ENCODE measurements at places on chromosomes 11 and 22.

DNA sequence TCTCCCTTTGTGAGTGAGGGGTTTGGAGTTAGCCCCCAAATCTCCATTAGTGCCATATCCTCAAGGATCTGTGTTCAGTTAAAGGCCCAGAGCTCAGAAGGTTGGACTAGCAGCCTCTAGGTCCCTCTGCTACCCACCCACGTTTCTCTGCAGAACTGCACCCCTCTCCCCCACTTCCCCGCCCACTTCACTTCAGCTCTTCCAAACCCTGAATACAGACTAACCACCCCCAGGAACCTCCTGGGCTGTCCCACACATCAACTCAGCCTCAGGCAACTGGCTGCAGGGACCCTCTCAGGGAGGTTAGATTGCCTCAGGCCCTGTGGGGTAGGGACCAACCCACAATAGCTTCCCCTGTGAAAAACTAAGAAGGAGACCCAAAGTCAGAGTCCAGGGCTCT, 840 bp downstream of the VPREB3 start:
- DNase-seq: no peak

DNA sequence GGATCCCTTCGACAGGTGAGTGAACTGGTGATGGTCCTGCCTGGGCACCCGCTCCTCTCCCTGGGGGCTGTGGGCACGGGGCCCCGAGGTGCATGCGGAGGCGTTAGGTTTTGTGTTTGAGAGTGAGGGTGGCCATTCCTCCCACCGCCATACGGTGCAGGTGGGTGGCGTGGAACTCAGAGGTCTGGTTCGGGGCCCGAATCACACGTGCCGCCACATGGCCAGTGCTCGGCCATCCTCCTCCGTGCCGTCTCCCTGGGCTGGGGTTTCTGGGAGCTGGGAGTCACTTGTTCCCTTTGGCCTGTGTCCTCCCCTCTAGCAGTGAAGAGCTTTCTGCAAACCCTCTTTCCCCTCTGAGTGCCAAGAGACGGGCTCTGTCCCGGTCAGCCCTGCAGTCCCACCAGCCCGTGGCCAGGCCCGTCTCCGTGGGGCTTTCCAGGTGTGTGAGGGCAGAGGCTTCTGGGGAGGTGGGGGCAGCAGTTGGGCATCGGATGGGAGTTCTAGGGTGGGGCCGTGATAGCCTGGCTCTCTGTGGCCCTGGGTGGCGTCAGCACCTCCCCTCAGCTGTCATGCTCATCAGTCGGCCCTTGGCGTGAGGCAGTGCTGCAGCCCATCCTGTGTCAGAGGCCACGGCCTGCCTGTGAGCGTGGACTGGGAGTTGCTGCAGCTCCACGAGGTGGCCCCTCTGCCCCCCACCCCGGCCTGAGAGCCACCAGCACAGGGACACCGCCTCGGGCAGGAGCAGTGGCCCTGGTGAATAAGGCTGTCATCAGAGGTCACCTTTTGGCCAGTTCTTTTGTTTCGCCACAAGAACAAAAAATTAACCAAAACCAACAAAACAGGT, 10.2 kb downstream of the IRF7 start:
- no peak for DNase-seq

DNA sequence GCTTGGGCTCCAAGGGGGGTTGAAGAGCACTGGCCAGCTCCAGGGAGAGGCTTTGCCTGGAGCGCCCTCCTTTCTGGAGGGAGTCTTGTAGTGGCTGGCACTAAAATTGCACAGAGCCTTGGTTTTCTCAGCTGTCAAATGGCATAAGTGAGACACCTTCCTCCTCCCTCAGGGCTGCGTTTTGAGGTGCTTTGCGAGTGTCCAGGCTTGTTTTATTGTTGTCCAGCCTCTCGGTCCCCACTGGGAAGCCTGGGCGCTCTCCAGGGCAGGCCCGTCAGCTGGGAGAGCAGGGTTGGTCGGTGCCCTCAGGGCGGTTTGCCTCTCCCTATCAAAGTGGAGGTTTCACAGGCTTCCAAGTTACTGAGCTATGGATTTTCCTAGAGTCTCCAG, 149.3 kb upstream of the B3GAT1 start:
- DNase-seq: no peak

- DNase-seq: no peak
Measured at GRCh38 chr11:6062691-6063358, 32.3 kb upstream of the OR56A1 start.

GRCh38 chr11:117941163-117941707, 12.0 kb upstream of the TMPRSS13 start:
- DNase-seq: no peak

GRCh38 chr11:69516526-69516925, 35.1 kb downstream of the LINC01488 start:
- no peak for DNase-seq

DNA sequence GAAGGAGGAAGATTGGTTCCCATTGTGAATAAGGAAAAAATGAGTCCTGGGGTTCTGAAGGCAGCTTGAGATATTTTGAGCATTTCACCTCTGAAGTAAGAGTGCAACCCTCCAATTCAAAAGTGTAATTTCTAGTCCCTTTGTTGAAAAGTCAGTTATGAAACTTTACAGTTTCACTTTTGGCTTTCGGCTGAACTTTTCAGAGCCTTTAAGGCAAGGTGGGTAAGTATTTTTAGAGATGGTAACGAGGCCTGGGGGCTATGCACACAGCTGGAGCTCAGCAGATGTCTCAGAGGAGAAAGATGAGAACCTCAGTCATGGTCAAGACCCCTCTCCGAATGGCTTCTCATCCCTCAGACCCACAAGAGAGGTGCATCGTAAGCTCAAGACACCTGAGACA, 267.6 kb downstream of the KIRREL3 start:
- no peak for DNase-seq

DNA sequence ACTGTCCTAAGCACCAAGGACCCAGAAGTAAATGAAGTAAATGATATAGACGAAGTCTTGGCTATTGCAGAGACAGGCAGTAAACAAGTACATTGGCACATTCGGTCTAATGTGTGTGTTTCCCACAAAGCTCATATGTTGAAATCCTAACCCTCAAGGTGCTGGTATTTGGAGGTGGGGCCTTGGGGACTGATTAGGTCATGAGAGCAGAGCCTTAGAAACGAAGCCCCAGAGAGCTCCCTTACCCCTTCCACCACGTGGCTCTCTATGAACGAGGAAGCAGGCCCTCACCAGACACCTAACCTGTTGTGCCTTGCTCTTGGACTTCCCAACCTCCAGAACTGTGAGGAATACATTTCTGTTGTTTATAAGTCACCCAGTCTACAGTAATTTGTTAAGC, 14.9 kb downstream of the CLMP start:
- DNase-seq: no peak

GRCh38 chr22:41485033-41485432, 16.1 kb downstream of the ACO2 start:
- no peak for DNase-seq

DNA sequence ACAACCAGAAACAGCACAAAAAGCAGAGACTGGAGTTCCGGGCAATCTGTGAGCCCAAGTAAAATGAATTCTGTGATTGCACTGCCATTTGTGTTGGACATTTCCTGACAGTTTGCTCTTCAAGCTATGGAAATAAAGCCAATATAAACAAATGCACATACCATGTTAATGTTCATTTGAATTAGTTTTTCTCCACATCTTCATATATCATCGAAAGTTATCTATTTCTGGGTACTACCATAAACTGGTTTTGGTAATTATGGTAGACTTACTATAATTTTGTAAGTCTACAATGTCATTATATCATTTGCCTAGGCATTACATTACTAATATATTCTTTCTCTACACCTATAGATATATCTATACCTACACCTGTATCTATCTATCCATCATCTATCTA, at the start of gene OR5M11:
OR5M11 (minus strand) TSS at position 101 of the 400 bp plus-strand sequence; CDS start at position 101, 0 bp downstream.
- DNase-seq: no peak

GRCh38 chr11:79547256-79547655, 106.4 kb upstream of the TENM4 start:
- no peak for DNase-seq

GRCh38 chr11:126140926-126141280, 70.5 kb downstream of the RPUSD4 start:
- DNase-seq: peak; percentile 91

DNA sequence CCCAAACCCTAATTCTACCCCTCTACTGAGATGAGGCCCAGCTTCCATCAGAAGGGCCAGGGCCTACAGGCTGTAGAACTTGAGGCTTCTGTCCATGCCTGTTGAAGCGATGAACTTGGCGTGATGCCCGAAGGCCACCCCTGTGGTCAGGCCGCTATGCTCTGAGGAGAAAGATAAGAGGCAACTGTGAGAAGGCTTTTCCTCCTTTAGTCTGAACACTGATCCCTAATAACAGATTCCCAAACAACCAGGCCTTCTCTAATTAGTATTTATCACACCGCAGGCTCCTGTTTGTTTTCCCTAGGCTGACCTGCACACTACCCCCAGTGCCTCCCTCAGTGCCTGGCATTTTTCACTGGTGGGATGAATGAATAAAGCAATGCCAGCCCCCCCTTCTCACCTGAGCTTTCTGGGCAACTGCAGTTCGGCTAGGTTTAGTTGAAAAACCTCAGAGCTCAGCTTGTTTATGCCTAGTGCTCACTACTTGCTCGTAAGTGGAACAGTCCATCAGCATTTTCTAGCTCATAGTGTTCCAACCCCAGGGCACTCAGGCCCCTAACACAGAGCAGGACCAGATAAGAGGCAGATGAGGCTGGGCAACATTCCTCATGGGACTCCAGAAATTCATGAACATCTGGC, 15.2 kb downstream of the PRPF19 start:
- DNase-seq: peak; percentile 18

GRCh38 chr22:24059793-24060192, 48.7 kb downstream of the CABIN1 start:
- no peak for DNase-seq

DNA sequence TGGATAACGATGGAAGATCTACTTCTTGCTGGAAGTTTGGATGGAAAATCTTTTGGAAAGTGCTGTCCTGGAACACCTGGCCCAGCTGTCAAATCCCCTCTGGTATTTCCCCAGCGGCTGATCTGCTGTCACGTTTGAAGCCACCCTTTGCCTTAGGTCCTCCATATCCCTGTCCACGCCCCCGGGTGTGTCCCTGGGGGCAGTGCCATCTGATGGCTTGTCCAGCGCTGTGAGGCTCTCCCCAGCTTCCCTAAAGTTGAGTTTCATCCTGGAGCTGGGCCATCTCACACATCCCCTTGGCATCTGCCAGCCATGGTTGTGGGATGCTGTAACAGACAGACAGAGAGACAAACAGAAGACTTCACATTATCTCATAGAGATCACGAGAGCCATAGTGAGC, 3.1 kb upstream of the IGLL1 start:
- no peak for DNase-seq

DNA sequence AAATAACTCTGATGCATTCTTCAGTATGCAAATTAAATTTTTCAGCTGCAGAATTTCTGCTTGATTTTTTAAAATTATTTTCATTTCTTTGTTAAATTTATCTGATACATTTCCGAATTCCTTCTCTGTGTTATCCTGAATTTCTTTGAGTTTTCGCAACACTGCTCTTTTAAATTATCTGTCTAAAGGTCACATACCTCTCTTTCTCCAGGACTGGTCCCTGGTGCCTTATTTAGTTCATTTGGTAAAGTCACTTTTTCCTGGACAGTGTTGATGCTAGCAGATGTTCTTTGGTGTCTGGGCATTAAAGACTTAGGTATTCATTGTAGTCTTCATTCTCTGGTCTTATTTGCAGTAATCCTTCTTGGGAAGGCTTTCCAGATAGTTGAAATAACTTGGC, 577.4 kb upstream of the LUZP2 start:
- DNase-seq: no peak

DNA sequence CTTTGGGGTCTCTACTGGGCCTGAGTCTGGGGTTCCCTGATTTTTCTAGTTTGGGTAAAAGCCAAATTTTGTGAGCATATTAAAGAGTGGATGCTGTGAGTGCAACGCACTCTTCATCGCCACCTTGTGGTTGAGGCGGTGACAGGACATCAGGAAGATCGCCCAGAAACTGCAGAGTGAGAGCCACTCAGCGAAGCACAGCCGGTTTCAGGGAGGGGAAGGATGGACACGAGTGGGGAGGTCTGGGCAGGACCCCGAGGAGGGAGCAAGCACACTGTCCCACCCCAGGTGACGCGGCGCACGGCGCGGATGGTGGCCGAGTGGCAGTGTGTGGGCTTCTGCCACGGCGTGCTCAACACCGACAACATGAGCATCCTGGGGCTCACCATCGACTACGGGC, 9.1 kb downstream of the SELENOO start:
- peak; percentile 7 for DNase-seq

DNA sequence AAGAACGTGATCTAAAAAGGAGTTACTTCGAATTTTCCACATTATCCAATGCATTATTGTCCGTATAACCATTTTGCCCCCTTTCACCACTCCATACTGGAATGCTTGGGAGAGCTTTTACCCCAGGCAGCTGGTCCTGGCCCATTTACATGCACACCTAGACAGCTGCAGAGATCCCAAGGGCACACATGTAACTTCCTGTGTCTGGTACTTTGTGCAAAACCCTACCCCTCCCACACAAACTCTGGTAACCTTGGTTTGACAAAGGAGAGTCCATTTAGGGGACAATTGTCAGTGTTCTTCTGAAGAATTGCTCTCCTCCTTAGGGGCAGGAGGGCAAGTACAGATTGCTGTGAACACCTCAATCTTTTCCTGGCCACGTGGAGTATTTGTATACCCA, 57.3 kb upstream of the SORL1 start:
- DNase-seq: no peak

DNA sequence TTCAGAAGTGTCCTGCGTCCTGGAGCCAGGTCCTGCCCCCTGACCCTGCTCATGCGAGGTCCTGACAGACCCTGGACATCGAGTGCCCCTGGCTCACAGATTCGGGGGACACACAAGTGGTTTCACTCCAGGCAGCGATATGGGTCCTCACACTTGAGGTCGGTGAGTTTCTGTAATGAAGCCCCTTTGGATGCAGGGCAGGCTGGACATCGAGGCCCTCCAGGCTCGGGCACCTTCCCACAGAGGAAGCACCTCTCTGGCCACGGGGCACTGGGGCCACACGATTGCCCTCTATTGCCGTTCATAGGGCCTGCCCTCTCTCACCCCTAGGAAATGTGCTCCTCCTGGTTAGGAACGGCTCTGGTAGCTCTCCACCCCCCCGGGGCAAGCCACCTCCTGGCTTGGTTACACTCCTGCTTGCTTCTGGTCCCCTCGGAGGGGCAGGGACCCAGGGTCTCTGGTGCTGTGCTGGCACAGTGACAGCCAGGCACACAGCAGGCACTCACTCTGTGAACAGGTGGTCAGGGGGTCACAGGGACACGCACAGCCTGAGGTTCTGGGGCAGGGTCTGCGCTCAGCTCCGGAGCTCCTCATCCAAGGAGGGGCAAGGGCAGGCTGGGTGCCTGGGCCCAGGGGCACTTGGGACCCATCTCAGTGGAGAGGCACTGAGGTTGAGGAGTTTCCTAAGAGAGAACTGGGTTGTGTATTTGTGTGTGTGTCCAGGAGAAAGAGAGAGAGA, 907.7 kb downstream of the BRD1 start:
- DNase-seq: no peak

All from DMS79 treated with DMSO at 0.1 percent for 48 hours (cell line).